GM20000 (cell line): ENCODE measurements at places on chromosomes 4 and X.

- no peak for DNase-seq
These were observed 162.7 kb downstream of the SHOX start for GRCh38 chrX:793216-793770.

- DNase-seq: no peak
These were observed 24.0 kb downstream of the CDKN2AIP start for GRCh38 chr4:183468210-183469095.

GRCh38 chr4:23838131-23838530 is 51.7 kb downstream of the PPARGC1A start:
- no peak for DNase-seq

GRCh38 chr4:15333692-15334633 is 93.9 kb upstream of the C1QTNF7 start:
- DNase-seq: no peak

DNA sequence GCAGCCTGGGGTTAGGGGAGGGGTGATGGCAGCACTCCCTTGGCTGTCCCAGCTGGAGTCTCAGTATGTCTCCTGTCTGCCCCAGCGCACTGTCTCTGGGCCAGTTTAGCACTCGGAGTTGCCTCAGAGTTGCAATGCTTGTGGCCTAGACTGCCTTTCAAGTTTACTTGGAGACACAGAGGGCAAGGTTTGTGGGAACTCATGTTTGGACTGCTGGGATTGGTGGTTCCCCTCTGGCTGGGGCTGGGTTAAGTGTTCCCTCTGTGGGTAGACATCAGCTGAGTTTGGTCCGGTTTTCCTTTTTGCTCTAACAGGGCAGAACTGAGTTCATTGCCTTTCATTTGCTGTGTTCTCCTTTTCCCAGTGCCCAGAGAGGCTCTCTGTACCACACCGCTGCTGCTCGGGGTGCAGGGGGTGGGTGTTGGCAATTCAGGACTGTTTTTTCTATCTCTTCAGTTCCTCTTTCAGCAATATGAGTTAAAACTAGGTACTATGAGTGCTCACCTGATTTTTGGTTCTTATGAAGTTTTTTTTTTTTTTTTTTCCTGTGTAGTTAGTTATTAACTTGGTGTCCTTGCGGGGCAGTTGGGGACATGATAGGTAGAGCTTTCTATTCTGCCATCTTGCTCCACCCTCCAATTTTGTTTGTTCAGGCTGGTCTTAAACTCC is 17.2 kb downstream of the RAB33B start:
- DNase-seq: no peak

- DNase-seq: no peak
These were observed 497.9 kb upstream of the MAGEB18 start for GRCh38 chrX:25640276-25640675.

GRCh38 chr4:89009115-89009514 is 47.9 kb downstream of the FAM13A start:
- DNase-seq: no peak

DNA sequence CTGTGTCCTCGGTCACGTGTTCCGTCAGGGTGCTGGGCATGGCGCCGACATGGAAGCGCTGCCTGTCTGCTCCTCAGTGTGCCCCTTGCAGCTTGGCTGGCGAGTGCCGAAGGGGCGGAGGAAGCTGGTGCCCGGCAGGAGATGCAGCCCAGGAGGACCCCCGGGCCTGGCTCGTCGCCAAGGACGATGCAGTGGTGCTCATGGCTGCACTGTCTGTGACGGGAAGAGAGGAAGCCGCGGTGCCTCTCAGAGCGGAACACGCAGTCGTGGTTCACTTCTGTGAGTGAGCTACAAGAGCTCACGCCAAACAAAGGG is 38.1 kb downstream of the FGFRL1 start:
- DNase-seq: no peak

GRCh38 chr4:107131295-107131694 is 95.2 kb upstream of the DKK2 start:
- DNase-seq: no peak

- no peak for DNase-seq
These were observed 768.2 kb downstream of the CENPC start for GRCh38 chr4:66777097-66777496.

- DNase-seq: no peak
These were observed 330.3 kb upstream of the PITX2 start for GRCh38 chr4:110953191-110953590.

- no peak for DNase-seq
These were observed 12.7 kb upstream of the TET2 start for GRCh38 chr4:105133976-105134375.

DNA sequence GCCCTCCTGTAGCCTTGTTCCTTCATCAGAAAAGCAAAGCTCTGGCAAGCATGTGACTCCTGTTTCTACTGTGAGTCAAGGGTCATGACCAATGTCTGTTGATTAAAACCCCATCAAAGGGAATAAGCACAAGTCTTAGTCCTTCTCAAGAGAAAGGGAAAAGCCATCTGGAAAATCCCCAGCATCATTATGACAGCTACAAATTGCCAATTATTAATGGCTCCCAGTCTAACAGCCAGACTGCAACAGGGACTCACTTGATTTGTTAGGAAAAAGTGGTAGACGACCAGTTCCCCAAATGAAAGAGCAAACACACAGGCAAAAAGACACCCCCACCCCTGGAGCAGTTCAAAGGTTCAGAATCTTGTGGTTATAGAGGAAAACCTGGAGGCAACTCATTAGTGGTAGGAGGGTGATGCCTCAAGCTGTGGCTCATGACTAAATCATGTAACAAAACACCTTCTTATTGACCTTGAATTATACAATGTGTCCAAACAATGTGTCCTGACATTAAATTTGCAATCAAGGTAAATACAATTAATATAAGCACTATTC is 315.7 kb downstream of the HNRNPD start:
- no peak for DNase-seq

DNA sequence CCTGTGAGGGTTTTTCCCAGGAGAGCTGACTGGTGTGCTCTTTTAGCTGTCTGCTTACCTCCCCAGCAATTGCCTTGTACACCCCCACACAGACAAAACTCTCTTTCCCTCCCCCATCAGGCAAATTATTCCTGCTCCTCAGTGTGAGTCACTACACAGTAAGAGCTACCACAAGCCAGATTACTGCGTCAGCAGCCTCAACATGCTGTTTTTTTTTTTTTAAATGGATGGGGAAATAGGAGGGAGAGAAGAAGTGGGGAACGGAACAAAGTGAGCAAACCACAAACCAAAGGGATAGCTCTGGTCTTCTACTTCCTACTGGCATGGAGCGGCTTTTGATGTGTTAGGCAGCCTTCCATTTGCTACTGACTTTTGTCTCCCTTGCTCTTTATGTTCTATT is 107.5 kb upstream of the ACSL4 start:
- DNase-seq: no peak

DNA sequence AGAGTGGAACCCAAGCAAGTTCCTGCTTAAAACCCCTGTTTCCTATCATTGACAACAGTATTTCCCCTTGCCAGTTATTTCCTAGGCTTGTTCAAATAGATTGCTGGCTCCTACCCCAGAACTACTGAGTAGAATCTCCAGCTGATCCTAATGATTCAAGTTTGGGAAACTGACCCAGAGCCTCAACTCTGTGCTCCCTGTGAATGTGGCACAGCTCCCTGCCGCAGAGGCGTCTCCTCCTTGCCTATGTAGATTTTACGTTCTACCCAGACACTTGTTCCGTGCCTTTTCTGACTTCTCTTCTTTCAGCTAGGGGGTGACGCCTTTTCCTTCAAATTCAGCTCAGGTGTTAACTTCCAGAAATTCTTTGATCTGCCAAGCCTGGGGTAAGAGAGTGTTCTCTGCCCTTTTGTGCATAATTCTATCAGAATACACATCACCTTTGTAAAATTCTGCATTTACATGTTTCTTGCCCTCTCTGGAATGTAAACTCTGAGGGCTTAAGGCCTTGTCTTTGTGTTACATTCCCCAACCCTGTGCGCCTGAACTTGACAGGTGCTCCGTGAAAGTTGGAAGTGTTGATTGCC is 4.4 kb downstream of the LSM6 start:
- DNase-seq: no peak

DNA sequence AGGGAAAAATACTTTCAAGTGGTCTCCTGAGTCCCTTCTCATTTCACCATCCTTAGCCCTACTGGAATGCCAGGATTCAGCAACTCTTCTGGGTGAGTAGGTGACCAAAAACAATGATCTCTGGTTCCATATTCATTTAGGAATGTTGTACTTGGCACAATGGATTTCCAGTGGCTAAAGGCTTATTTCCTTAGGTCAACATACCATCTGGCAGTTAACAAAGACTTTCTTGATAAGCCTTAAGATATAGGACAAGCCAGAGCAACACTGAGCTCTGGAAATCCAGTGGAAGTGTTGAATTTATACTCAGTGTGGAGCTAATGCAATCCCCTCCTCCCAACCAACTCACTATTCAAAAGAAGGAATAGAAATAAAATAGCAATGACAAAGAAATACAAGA is 139.4 kb upstream of the EMCN start:
- no peak for DNase-seq

- no peak for DNase-seq
These were observed 135.6 kb downstream of the FBXO8 start for GRCh38 chr4:174147863-174148262.

DNA sequence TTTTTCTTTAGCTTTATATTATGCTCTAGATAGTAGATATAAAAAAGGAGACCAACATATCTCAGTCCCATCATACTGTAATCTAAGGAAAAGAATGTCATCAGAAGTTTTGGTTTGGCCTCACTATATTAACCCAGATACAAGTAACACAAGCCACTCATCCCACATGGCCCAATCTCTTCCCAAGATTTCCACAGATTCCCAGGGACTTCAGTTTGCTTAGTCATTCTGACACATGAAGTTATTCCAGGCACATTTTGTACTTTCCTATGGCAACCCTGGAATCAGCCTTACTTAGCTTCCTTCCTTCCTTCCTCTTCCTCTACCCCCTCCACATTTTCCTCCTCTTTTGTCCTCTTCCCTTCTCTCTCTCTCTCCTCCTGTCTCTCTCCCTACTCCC is 21.7 kb upstream of the DCLK2 start:
- no peak for DNase-seq

- no peak for DNase-seq
These were observed 2.3 kb upstream of the MID1IP1 start for GRCh38 chrX:38798956-38799355.

DNA sequence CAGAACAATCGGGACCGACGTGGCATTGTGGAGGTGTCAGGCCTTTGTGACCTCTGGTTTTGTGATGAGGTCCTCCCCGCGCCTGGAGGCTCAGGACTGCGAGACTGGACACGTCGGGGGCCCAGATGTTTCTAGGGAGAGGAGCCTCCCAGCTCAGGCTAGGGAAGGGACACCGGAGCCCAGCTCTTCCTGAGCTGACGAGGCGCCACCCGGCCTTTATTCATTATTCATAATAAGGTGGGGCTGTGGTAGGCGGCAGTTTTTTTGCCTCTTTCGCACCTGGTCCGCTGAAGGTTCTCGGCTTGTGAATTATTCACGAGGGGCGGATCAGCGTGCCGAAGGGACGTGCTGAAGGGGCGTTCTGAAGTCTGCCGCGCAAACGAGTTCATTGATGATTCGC is 2.3 kb upstream of the UBA1 start:
- peak; percentile 43 for DNase-seq

DNA sequence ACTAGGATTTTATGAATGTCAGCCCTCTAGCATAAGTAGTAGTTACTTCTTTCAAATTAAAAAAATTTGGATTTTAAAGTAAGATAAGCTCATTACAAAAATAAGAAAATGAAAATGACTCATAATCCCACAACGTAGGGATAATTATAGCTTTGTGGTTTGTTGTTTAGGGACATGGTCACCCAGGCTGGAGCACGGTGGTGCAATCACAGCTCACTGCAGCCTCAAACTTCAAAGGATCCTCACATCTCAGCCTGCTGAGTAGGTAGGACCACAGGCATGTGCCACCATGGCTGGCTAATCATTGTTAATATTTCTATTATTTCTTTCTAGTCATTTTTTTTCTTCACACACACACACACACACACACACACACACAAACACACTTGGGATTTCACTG is 57.6 kb downstream of the PLAC1 start:
- DNase-seq: no peak

GRCh38 chrX:94932278-94932965 is 1258.4 kb downstream of the FAM133A start:
- no peak for DNase-seq

DNA sequence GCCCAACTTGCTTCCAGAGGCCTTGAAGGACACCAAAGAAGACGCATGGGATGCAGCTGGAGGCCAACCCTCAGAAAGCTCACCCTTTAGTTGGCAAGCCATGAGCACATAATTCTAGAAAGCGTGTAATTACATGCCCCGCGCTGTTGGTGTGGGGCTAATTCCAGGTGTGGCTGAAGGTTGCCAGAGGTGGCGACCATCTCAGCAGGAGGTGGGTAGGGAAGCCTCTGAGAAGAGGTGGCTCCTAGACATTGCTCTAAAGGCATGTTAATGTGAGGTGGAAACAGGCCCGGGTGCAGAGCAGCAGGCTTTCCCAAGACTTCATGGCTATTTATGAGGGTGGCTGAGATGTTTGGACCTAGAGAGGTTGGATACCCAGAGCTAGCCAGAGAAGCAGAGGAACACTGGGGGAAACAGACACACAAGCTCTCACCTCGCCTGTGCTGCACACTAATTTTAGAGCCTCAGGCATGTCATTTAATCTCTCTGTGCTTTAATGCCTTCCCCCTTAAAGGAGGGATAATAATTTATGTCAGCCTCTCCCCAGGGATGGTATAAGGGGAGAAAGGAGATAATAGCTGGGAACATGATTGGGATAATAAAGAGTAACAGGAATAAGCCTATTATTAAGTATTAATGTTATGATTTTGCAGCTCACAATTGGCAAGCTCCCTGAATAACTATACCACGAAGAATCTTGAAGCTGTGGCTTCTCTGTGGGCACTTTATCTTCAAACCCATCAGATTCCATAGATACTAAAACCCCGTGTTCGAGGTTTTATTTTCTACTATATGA is 60.0 kb upstream of the HELT start:
- DNase-seq: no peak

DNA sequence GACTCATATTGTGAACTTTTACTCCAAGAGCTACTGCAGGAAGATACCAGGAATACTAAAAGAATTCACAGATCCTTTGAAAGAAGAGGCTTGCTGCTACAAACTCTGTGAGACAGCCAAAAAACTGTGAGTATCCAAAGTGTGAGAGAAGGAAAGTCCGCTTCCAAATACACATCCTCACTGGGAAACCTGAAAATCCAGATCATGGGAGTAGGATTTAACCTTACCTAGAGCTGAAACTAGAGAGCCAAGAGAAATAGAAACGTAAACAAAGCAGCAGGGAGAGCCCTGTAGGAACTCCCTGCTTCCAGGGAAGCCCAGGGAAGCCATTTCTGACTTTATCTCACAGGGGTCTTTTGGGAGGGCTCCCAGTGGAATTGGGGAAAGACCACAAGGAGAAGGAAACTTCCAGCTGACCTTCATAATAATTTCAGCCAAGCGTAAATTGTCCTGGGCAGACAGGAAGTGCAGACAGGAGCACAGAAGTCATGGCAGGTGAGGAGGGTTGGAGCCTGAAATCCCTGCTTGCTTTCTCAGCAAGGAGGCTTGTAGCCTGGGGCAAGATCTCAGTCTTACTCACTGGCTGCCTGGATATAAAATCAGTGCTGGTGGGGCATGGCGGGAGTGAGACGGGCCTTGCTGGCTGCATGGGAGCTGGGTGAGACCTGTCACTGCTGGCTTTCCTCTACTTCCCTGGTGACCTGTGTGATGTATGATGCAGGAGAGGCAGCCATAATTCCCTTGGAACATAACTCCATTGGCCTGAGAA is 26.2 kb upstream of the NFKB1 start:
- DNase-seq: no peak

GRCh38 chrX:143934542-143934941 is 50.7 kb downstream of the UBE2NL start:
- DNase-seq: no peak

- DNase-seq: no peak
These were observed 877.8 kb downstream of the FAM133A start for GRCh38 chrX:94551831-94552230.
